GM12878 (cell line): ENCODE measurements at places on chromosomes 4 and X. TPM values are rescaled to one million over a fixed set of nuclear protein-coding genes. Genes with fewer than 3 reads are reported as not detected.

The FGD1 gene
- 0.05 and 0.08 TPM in 2 replicates for total RNA-seq

DNA sequence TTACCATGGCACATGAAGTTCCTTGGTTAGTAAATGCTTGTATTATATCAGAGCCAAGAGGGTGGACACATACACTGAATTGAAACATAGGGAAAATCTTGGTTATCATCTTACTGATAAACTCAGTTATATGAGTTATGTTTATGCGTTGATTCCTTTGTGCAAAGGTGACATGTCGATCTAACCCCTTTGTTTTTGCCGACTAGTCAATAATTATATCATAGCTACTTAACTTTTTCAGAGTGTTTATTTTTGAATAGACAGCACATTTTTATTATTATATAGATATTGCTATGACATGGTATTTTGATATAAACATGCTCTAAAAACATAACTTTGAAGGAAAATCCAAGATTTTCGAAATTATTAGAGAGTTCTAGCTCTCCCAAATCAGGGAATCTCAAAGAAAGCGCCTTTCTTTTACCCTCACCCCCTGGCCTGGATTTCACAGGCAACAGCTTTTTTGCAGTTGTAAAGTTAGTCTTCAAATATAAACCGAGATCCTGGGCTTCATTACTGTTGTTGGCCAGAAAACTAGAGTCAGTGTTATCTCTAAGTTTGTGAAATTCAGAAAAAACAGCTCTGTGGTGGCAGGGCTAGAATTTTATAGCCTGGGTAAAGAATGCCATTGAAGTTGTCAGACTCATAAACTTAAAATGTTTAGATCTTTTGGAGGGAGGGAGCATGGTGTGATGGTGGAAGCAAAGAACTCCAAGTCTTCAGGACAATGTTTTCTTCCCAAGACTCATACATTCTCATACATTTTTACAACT, 45.8 kb upstream of the PITX2 start:
- H3K27me3 ChIP-seq, result no peaks in the 10 kb centered on the region
- no peaks in the 10 kb centered on the region for H3K36me3 ChIP-seq
- DNase-seq, result no peak
- no peak overlapping the region for H3K4me3 ChIP-seq

The PCDH7 gene
- 0.21 TPM in 1 of 2 replicates, not detected in the other for total RNA-seq

DNA sequence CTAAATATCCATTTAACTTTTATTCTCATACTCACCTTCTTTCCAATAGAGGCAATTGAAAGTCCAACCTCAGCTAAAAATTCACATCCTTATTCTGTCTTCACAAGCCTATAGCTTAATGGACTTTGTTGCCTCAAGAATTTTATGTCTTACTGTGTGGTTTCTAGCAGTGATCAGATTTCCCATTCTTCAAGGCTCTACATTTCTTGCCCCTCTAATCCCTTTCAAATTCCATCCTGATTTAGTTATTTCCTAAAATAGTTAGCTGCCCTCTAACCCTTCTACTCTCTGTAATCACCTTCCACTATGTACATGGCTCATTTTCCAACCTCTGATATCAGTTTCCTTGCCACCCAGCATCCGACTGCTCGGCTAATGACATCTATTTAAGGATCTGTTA, 204.1 kb upstream of the CENPE start:
- no peaks in the 10 kb centered on the region for H3K27me3 ChIP-seq
- H3K27ac ChIP-seq, result no peak overlapping the region

GRCh38 chrX:133053861-133054598, 42.9 kb downstream of the USP26 start:
- H3K4me1 ChIP-seq, result no peaks in the 10 kb centered on the region
- no peak overlapping the region for H3K27ac ChIP-seq
- H3K4me3 ChIP-seq, result no peak overlapping the region

- no peak overlapping the region for H3K4me3 ChIP-seq
- no peak for DNase-seq
- no peak overlapping the region for H3K27ac ChIP-seq
- no peaks in the 10 kb centered on the region for H3K36me3 ChIP-seq
- H3K4me1 ChIP-seq, result no peaks in the 10 kb centered on the region
These were observed 11.7 kb upstream of the STATH start for GRCh38 chr4:69984030-69984443.

- H3K4me1 ChIP-seq, result no peaks in the 10 kb centered on the region
- DNase-seq, result no peak
- no peaks in the 10 kb centered on the region for H3K27me3 ChIP-seq
- H3K36me3 ChIP-seq, result no peaks in the 10 kb centered on the region
- no peak overlapping the region for H3K4me3 ChIP-seq
- H3K27ac ChIP-seq, result no peak overlapping the region
These were observed 117.9 kb upstream of the FAM9B start for GRCh38 chrX:9151772-9152307.

GRCh38 chr4:183171484-183172267, 72.6 kb downstream of the WWC2 start:
- H3K36me3 ChIP-seq, result no peaks in the 10 kb centered on the region
- no peaks in the 10 kb centered on the region for H3K4me1 ChIP-seq

The GPR50 gene
- total RNA-seq, result not detected in 2 replicates

The CLGN gene
- 0.61 and 0.64 TPM in 2 replicates for total RNA-seq

- no peak overlapping the region for H3K27ac ChIP-seq
- no peaks in the 10 kb centered on the region for H3K36me3 ChIP-seq
- no peaks in the 10 kb centered on the region for H3K27me3 ChIP-seq
- H3K4me1 ChIP-seq, result no peaks in the 10 kb centered on the region
These were observed 36.1 kb downstream of the MTTP start for GRCh38 chr4:99610605-99611175.

GRCh38 chrX:153726286-153727122, 1.8 kb downstream of the ABCD1 start:
- H3K36me3 ChIP-seq, result no peaks in the 10 kb centered on the region
- H3K4me3 ChIP-seq, result no peak overlapping the region
- peaks cover 30% of the 10 kb centered on the region for H3K4me1 ChIP-seq
- H3K27ac ChIP-seq, result peak overlapping the region; percentile 28
- H3K27me3 ChIP-seq, result no peaks in the 10 kb centered on the region

The LGI2 gene
- total RNA-seq, result not detected in 2 replicates

DNA sequence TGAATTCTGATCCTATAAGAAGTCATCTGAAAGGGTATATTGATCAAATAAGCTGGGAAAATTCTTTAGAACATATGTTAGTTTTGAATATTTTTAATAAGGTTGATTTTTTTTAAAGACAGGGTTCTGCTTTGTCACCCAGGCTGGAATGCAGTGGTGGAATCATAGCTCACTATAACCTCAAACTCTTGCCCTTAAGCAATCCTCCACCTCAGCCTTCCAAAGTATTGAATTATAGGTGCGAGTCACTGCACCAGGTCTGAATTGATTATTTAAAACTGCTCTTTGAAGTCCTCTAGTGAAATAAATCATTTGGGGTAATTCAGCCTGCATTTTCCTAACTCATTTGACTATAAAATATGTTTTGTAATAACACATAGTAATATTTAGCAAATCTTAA, 812.3 kb downstream of the PDHA2 start:
- no peak overlapping the region for H3K27ac ChIP-seq
- H3K36me3 ChIP-seq, result no peaks in the 10 kb centered on the region
- no peaks in the 10 kb centered on the region for H3K27me3 ChIP-seq

The TCEAL2 gene
- not detected in 2 replicates for total RNA-seq

DNA sequence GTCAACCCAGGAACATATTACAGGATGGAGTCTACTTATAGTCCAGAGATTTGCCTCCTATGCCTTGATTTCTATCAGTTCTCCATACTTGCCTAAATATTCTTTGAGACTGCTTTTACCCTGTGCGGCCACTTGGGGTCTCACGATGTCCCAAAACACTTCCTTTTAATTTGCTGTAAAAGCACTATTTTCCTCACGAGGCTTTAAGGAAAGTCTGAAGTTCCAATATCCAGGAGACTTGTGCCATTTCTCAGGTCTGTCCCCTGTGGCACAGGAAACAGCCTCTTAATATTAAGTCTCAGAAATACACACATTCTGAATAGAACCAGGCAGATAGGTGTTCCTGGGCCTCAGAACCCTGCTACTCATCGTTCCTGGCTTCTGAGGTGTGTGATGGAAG, 142.9 kb downstream of the TMEM164 start:
- DNase-seq, result no peak
- no peaks in the 10 kb centered on the region for H3K27me3 ChIP-seq
- no peaks in the 10 kb centered on the region for H3K36me3 ChIP-seq
- H3K27ac ChIP-seq, result no peak overlapping the region
- no peak overlapping the region for H3K4me3 ChIP-seq
- no peaks in the 10 kb centered on the region for H3K4me1 ChIP-seq

The PDHA1 gene
- total RNA-seq, result 217 and 232 TPM in 2 replicates

DNA sequence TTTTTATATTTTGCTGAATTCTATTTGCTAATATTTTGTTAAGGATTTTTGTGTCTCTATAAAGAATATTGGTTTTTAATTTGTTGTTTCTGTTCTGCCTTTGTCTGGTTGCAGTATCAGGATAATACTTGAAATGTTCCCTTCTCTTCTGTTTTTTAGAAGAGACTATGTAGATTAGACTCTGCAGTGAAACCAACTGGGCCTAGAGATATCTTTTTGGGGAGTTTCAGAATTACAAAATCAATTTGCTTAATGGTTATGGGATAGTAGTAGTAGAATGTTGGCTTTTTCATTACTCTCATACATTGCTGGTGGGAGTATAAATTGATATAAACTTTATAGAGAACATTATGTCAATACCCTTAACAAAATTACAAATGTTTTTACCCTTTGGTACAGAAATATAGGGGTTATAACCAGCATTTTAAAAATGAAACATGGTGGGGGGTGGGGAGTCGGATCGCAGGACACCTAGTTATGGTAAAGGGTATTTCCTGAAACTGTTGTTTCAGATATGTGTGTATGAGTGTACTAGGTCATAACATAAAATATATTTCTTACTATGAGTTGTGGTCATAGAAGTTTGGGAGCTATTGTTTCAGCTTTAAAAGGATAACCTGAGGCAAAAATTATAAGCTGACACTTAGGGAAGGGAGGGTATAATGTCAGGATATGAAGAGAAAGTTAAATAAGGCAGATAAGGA, 29.0 kb downstream of the CLOCK start:
- H3K36me3 ChIP-seq, result no peaks in the 10 kb centered on the region
- H3K4me1 ChIP-seq, result no peaks in the 10 kb centered on the region; the same call in 1 of the 2 replicates
- no peak for DNase-seq
- H3K4me3 ChIP-seq, result no peak overlapping the region
- H3K27me3 ChIP-seq, result no peaks in the 10 kb centered on the region
- H3K27ac ChIP-seq, result no peak overlapping the region; the same call in 1 of the 2 replicates

The OCRL gene
- total RNA-seq, result 3.1 and 3.6 TPM in 2 replicates

DNA sequence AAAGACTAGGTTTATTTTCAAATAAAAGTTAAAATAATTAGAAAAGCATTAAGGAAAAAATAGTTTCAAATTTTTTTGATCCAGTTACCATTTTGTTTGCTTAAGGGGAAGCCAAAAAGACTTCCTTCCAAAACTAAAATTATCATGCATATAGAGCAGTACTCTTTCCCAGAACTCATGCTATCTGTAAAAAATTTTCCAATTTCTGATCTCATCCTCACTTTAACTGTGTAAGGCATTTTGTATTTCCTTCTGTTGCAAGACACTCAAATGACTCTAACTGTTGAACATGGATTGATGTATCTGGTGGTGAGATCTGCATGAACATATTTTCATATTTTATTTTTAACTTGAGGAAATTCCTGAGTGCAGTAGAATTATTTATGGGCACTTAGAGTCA, 150.1 kb downstream of the ADAM29 start:
- no peaks in the 10 kb centered on the region for H3K36me3 ChIP-seq
- no peak for DNase-seq
- H3K27me3 ChIP-seq, result no peaks in the 10 kb centered on the region

GRCh38 chr4:86657910-86658309, 63.8 kb downstream of the PTPN13 start:
- DNase-seq, result peak; percentile 11
- peaks cover 3% of the 10 kb centered on the region; the same call in 1 of the 2 replicates for H3K4me1 ChIP-seq
- no peaks in the 10 kb centered on the region for H3K36me3 ChIP-seq
- no peaks in the 10 kb centered on the region for H3K27me3 ChIP-seq

- no peaks in the 10 kb centered on the region for H3K4me1 ChIP-seq
- no peaks in the 10 kb centered on the region for H3K36me3 ChIP-seq
- H3K27ac ChIP-seq, result no peak overlapping the region
- H3K27me3 ChIP-seq, result no peaks in the 10 kb centered on the region
- no peak overlapping the region for H3K4me3 ChIP-seq
These were observed 13.4 kb downstream of the SLC10A7 start for GRCh38 chr4:146508229-146508939.

The TMPRSS11B gene
- total RNA-seq, result not detected in 2 replicates

The FAM184B gene
- not detected in 2 replicates for total RNA-seq

GRCh38 chr4:174173360-174173759, 110.1 kb downstream of the FBXO8 start:
- H3K27ac ChIP-seq, result no peak overlapping the region
- no peak for DNase-seq
- no peaks in the 10 kb centered on the region for H3K27me3 ChIP-seq

DNA sequence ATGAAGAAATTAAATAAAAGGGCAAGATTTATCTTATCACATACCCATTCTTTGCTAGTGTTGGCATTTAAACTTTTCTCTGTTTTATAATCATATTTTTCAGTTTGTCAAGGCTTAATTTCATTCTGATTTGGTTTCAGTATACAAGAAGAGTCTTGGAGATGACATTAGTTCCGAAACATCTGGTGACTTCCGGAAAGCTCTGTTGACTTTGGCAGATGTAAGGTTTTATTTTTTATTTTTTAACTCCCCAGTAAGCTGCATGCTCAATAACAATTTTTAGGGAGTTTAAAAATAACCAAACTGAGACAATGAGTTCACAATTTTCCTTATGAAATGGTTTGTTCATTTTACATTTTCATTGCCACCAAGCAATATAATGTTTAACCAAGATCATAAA, 39.8 kb downstream of the ANXA3 start:
- no peaks in the 10 kb centered on the region for H3K4me1 ChIP-seq
- H3K36me3 ChIP-seq, result no peaks in the 10 kb centered on the region
- no peak for DNase-seq
- no peak overlapping the region for H3K4me3 ChIP-seq

The TMSB15A gene
- total RNA-seq, result not detected in 2 replicates

The ZFP92 gene
- 0.13 and 0.31 TPM in 2 replicates for total RNA-seq

The TBC1D25 gene
- total RNA-seq, result 17.3 and 20.6 TPM in 2 replicates

DNA sequence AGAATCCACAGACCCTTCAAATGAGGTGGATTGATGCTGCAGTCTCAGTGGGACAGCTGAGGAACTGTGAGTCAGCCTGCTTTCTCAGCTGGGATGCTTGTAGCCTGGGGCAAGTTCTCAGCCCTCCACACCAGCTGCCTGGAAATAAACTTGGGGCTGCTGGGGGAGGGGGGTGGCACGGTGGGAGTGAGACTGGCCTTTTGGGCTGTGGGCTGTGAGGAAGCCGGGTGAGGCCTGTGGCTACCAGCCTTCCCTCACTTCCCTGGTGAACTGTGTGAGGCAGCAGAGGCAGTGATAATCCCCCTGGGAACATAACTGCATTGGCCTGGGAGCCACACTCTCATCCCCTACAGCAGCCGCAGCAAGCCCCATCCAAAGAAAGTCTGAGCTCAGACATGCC, 114.5 kb upstream of the GUCY1A1 start:
- no peaks in the 10 kb centered on the region for H3K36me3 ChIP-seq
- no peaks in the 10 kb centered on the region for H3K27me3 ChIP-seq
- no peaks in the 10 kb centered on the region for H3K4me1 ChIP-seq
- DNase-seq, result no peak
- H3K4me3 ChIP-seq, result no peak overlapping the region

GRCh38 chrX:52078131-52078530, 9.1 kb upstream of the MAGED4B start:
- DNase-seq, result no peak
- H3K4me1 ChIP-seq, result no peaks in the 10 kb centered on the region
- no peaks in the 10 kb centered on the region for H3K36me3 ChIP-seq
- H3K4me3 ChIP-seq, result no peak overlapping the region
- H3K27me3 ChIP-seq, result no peaks in the 10 kb centered on the region
- H3K27ac ChIP-seq, result no peak overlapping the region

GRCh38 chr4:35649778-35650177, 594.5 kb downstream of the ARAP2 start:
- no peaks in the 10 kb centered on the region for H3K27me3 ChIP-seq
- DNase-seq, result no peak
- no peaks in the 10 kb centered on the region for H3K4me1 ChIP-seq
- no peaks in the 10 kb centered on the region for H3K36me3 ChIP-seq
